ENCODE measurements at places on chromosomes 5 and 9.

- DNase-seq: no peak
These were observed 6.9 kb upstream of the EGR1 start for GRCh38 chr5:138458384-138458783.

- DNase-seq: no peak
These were observed 36.0 kb upstream of the CLPTM1L start for GRCh38 chr5:1380910-1381309.

DNA sequence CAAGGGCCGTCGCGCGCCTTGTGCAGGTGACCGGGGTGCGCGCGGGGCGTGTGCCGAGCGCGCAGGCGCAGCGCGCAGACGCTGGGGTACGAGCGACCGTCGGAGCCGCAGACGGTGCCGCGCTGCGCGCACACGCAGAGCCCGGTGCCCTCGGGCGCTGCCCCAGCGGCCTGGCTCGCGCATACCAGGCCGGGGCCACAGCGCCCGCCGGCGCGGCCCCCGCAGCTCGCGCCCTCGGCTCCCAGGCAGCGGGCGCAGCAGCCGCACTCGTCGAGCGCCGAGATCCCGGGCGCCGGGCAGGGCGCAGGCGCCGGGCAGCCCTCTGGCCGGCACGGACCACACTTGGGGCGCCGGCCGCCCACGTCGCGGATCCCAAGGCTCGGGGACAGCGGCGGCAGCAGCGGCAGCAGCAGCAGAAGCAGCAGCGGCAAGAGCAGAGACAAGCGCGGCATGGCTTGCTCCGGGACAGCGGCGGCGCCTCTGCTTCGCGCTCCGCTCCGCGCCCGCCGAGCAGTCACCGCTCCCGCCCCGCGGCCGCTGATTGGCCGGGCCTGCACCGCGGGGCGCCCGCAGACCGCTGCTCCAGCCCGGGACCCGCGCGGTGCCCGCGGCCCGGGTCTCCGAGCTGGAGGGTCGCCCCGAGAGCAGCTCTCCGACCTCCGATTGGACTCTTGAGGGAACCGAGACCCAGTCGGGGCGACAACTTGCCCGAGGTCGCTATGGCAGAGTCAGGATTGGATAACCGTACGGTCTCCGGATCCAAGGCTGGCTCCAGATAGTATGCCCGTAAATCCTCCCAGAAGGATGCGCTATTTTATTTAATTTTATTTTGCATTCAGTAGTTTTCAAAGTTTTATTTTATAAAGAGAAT lies at the start of gene IGFBPL1:
Gene IGFBPL1, minus strand, starts transcription at position 482 of the 871 bp plus-strand sequence. Its CDS starts 30 bp downstream, at position 452.
- no peak for DNase-seq

- no peak for DNase-seq
These were observed 72.1 kb upstream of the ARAP3 start for GRCh38 chr5:141753971-141754713.

DNA sequence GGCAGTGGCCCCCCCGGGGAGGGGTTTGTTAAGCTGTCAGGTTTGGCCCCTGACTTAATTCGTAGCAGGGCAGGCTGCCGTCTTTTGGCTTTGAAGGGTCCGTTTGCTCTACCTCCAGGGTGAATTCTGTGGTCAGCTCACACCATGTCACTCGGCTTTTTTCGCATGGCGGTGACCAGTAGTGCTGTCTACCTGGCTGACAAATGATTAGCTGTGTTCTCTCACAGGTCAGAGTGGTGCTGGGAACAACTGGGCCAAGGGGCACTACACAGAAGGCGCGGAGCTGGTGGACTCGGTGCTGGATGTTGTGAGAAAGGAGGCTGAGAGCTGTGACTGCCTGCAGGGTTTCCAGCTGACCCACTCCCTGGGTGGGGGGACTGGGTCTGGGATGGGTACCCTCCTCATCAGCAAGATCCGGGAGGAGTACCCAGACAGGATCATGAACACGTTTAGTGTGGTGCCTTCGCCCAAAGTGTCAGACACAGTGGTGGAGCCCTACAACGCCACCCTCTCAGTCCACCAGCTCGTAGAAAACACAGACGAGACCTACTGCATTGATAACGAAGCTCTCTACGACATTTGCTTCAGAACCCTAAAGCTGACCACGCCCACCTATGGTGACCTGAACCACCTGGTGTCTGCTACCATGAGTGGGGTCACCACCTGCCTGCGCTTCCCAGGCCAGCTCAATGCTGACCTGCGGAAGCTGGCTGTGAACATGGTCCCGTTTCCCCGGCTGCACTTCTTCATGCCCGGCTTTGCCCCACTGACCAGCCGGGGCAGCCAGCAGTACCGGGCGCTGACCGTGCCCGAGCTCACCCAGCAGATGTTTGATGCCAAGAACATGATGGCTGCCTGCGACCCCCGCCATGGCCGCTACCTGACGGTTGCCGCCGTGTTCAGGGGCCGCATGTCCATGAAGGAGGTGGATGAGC lies 1.4 kb downstream of the TUBB4B start:
- DNase-seq: no peak

DNA sequence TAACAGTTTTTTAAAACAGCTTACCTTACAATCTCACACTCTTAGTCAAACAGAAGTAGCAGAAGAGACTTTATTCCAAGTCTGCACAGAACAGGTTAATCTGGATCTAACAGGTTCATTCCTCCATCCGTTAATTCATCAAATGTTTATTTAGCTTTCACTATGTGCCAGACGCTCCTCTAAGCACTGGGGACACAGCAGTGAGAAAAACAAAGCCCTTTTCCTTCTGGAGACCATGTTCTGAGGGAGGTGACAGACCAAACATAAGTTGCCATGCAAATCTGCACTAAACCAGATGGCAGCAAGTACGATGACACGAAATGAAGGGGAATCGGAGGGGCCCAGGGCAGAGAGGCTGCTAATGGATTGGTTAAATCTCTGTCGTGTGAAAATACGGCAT lies 17.1 kb upstream of the GLIPR2 start:
- no peak for DNase-seq

- DNase-seq: no peak
These were observed 186.8 kb upstream of the KLF9 start for GRCh38 chr9:70601000-70601951.

GRCh38 chr9:109894473-109894872 lies 114.5 kb downstream of the PALM2AKAP2 start:
- no peak for DNase-seq

- no peak for DNase-seq
These were observed 65.4 kb upstream of the LMX1B start for GRCh38 chr9:126548312-126548711.

GRCh38 chr9:111854799-111855198 lies 41.8 kb upstream of the UGCG start:
- DNase-seq: no peak

DNA sequence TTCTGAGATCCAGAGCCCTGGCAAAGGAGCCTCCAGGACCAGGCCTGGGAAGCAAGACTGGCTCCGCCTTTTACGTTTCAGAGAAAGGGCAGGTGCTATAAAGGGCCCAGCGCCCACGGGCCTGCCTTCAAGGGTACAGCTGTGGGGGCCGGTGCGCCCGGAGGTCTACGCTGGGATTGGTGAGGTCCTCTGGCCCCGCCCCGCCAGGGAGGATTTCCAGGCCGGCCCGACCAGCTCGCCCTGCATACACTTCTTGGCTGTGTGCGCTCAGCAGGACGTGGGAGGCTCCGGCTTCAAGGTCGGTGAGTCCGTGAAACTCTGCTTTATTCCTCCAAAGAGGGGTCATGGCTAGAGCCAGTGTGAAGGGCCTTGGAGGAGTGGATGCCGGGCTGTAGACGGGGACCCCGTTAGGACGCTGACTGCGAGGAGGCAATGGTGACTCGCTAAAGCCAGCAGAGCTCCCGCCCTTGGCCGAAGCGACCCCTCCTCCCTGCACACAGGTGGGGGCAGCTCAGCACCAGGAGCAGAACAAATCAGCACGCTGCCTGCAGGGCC lies at the start of gene CKMT2:
Gene CKMT2, plus strand, starts transcription at position 243 of the 555 bp plus-strand sequence. CDS start 17,811 bp downstream, outside the sequence.
- no peak for DNase-seq

Data from activated gamma-delta T cell treated with anti-CD3 and anti-CD28 coated beads, Interleukin-2, amount 50 U/mL, for 16 hours (primary cell).